ENCODE measurements at places on chromosomes 4 and X.

- no peak for DNase-seq
- H3K4me1 ChIP-seq, result no peaks in the 10 kb centered on the region
- no peaks in the 10 kb centered on the region for H3K27me3 ChIP-seq
- H3K36me3 ChIP-seq, result no peaks in the 10 kb centered on the region
- no peak overlapping the region for H3K4me3 ChIP-seq
Observed at GRCh38 chrX:7889680-7890079, 37.5 kb downstream of the PNPLA4 start.

- H3K4me3 ChIP-seq, result no peak overlapping the region
- no peaks in the 10 kb centered on the region for H3K27me3 ChIP-seq
- no peak overlapping the region for H3K27ac ChIP-seq
Observed at GRCh38 chr4:139239127-139239772, 40.8 kb downstream of the MGARP start.

- DNase-seq, result no peak
- H3K27me3 ChIP-seq, result no peaks in the 10 kb centered on the region
- H3K36me3 ChIP-seq, result peaks cover 13% of the 10 kb centered on the region
- H3K27ac ChIP-seq, result no peak overlapping the region
- no peak overlapping the region for H3K4me3 ChIP-seq
Observed at GRCh38 chr4:40881851-40882250, 132.1 kb downstream of the NSUN7 start.

DNA sequence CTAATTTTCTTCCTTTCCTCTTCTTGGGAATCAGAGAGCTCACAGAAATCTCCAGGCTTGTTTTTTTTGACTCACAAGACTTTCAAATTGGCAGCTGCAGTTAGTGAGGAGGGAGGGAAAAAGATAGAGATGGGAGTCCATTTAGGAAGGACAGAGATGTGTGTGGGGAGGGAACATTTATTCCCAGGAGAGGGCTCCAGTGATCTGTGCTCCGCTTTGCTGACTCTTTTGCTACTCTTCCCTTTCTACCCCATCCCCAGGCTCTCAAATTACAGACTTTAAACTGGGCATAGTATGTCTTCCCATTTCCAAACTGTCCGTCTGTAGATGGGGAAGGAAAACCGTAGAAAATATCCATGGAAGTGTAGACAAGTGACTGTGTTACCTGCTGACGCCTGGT is 39.1 kb upstream of the UCP1 start:
- no peaks in the 10 kb centered on the region for H3K27me3 ChIP-seq
- DNase-seq, result no peak
- no peak overlapping the region for H3K4me3 ChIP-seq
- H3K27ac ChIP-seq, result no peak overlapping the region
- H3K36me3 ChIP-seq, result no peaks in the 10 kb centered on the region

- no peak overlapping the region for H3K27ac ChIP-seq
- H3K27me3 ChIP-seq, result no peaks in the 10 kb centered on the region
- H3K4me1 ChIP-seq, result peaks cover 3% of the 10 kb centered on the region
- H3K36me3 ChIP-seq, result no peaks in the 10 kb centered on the region
- H3K4me3 ChIP-seq, result no peak overlapping the region
- no peak for DNase-seq
Observed at GRCh38 chrX:87895421-87895820, 377.8 kb downstream of the KLHL4 start.

GRCh38 chrX:15749642-15750610 is 11.9 kb downstream of the CA5B start:
- peaks cover 4% of the 10 kb centered on the region for H3K27me3 ChIP-seq
- no peak overlapping the region for H3K4me3 ChIP-seq
- no peak overlapping the region for H3K27ac ChIP-seq

DNA sequence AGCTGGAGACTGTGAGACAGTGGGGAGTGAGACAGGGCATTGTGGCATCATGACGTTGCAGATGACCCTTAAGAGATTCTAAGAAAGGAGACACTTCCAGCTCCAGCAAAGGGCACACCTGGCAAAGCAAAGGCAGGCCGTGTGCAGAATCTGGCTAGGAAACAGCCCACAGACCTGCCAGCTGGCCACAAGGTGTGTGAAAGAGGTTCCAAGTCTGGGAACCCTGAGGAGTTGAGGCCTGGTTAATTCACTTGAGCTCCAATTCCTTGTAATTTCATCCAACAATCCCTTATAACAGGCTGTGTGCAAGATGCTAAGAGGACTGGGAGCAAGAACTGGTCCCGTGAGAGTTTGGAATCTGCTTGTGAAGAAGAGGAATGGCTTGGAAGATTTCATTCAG is 72.8 kb upstream of the FAM9A start:
- no peaks in the 10 kb centered on the region for H3K4me1 ChIP-seq
- no peak for DNase-seq
- no peak overlapping the region for H3K4me3 ChIP-seq
- H3K27ac ChIP-seq, result no peak overlapping the region

- no peak overlapping the region for H3K27ac ChIP-seq
- no peaks in the 10 kb centered on the region for H3K27me3 ChIP-seq
- H3K36me3 ChIP-seq, result peaks cover 11% of the 10 kb centered on the region
- DNase-seq, result no peak
- peaks cover 1% of the 10 kb centered on the region for H3K4me1 ChIP-seq
Observed at GRCh38 chrX:9897761-9898161, 69.4 kb upstream of the CLDN34 start.

GRCh38 chr4:168577624-168578023 is 80.8 kb downstream of the PALLD start:
- peaks cover 9% of the 10 kb centered on the region for H3K36me3 ChIP-seq
- H3K27me3 ChIP-seq, result no peaks in the 10 kb centered on the region

DNA sequence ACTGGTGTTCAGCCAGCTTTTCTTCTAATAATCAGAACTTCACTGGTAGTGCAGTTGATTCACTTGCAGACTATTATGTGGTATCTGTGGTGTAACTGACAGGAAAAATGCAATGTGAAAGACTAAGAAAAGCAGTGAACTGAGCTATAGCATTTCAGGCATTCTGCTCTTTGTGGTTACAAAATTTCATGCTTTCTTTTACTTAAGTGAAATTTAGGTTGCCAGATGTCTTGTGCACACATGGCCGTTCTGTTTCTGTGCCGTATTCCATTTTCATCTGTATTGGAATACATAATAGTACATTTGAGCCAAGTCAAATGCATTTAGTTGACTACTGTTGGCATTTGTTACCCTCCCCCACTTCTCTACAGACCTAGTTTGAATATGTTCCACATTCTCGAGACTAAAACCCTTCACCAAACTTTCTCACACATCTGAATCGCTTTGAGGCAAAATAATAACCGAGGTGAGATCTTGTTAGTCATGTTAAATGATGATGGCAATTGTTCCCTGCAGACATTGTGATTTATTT is 8.2 kb downstream of the RTL3 start:
- peaks cover 3% of the 10 kb centered on the region for H3K4me1 ChIP-seq
- H3K4me3 ChIP-seq, result no peak overlapping the region
- DNase-seq, result no peak
- H3K27me3 ChIP-seq, result no peaks in the 10 kb centered on the region

GRCh38 chr4:47696823-47697222 is 141.0 kb downstream of the CORIN start:
- no peak for DNase-seq
- H3K36me3 ChIP-seq, result no peaks in the 10 kb centered on the region
- no peak overlapping the region for H3K27ac ChIP-seq
- H3K27me3 ChIP-seq, result no peaks in the 10 kb centered on the region
- H3K4me3 ChIP-seq, result no peak overlapping the region

- peak overlapping the region; percentile 14 for H3K27ac ChIP-seq
- no peaks in the 10 kb centered on the region for H3K4me1 ChIP-seq
- H3K4me3 ChIP-seq, result no peak overlapping the region
- no peaks in the 10 kb centered on the region for H3K27me3 ChIP-seq
- no peak for DNase-seq
Observed at GRCh38 chrX:16678689-16679088, 28.7 kb downstream of the S100G start.

GRCh38 chrX:41001327-41001726 is 83.9 kb upstream of the USP9X start:
- no peaks in the 10 kb centered on the region for H3K36me3 ChIP-seq
- no peaks in the 10 kb centered on the region for H3K27me3 ChIP-seq
- H3K27ac ChIP-seq, result peak overlapping the region; percentile 53
- DNase-seq, result no peak
- H3K4me3 ChIP-seq, result no peak overlapping the region

GRCh38 chr4:1851575-1852410 is 4.2 kb downstream of the LETM1 start:
- H3K36me3 ChIP-seq, result peaks cover 1% of the 10 kb centered on the region
- no peak overlapping the region for H3K27ac ChIP-seq
- no peaks in the 10 kb centered on the region for H3K27me3 ChIP-seq
- peaks cover 10% of the 10 kb centered on the region for H3K4me1 ChIP-seq

GRCh38 chr4:6825403-6825802 is 42.9 kb downstream of the KIAA0232 start:
- no peaks in the 10 kb centered on the region for H3K4me1 ChIP-seq
- no peak for DNase-seq
- peaks cover 18% of the 10 kb centered on the region for H3K36me3 ChIP-seq
- H3K27ac ChIP-seq, result peak overlapping the region; percentile 59

DNA sequence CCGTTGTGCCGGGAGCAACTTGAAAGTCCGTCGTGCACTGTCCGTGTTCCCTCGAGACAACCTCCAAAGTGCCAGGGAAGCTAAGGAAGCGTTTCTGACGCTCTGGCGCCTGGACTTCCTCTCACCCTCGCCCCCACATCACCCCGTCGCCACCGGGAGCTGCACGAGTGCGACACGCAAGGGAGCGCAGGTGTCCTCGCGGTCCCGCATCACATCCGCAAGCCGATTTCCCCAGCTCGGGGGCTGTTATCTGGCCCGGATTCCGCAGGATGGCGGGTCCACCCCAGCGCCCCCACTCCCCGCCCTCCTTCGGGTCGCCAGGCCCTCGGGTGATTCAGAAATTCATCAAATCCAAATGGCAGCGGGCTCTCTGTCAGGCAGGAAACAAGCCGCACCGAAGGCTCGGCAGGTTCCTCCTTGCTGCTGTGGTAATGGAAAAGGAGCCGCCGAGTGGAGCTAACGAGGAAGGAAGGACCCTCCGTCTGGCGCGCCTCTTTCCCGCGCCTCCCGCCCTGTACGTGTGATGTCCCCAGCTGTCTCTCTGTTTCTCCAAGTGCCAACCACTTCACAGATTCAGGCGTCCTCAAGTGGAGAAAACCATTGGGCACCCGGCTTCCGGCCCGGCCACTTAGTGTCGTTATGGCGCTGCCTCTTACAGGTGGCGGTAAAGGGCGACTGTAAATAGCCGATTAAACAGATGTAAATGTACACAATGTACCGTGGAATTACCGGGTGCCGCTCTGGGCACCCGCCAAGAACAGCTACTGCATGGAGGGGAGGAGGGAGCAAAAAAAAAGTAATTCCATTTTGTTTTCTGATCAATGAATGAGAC is 921 bp upstream of the SETD7 start:
- H3K4me3 ChIP-seq, result peak overlapping the region; percentile 94
- DNase-seq, result peak; percentile 23
- peak overlapping the region; percentile 96 for H3K27ac ChIP-seq
- H3K4me1 ChIP-seq, result peaks cover 52% of the 10 kb centered on the region
- H3K36me3 ChIP-seq, result no peaks in the 10 kb centered on the region
- H3K27me3 ChIP-seq, result peaks cover 22% of the 10 kb centered on the region

DNA sequence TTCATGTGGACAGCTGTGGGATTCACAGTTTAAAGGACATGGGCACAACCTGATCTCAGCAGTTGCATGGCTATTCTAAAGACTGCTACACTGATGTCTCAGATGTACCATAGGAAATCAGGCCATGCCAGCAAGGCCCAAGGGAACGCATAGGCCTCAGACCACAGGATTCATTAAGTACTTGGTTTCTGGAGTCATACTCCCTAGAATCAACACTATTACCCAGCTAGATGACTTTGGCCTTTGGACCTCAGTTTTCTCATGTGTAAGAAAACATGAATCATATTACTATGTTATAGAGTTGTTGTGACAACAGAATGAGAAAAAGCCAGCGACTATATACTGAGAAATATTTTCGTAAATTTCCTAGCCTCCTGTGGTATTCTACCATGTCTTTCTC is 67.9 kb downstream of the NHS start:
- H3K4me1 ChIP-seq, result peaks cover 29% of the 10 kb centered on the region
- peak overlapping the region; percentile 59 for H3K27ac ChIP-seq
- H3K36me3 ChIP-seq, result no peaks in the 10 kb centered on the region
- H3K27me3 ChIP-seq, result no peaks in the 10 kb centered on the region

DNA sequence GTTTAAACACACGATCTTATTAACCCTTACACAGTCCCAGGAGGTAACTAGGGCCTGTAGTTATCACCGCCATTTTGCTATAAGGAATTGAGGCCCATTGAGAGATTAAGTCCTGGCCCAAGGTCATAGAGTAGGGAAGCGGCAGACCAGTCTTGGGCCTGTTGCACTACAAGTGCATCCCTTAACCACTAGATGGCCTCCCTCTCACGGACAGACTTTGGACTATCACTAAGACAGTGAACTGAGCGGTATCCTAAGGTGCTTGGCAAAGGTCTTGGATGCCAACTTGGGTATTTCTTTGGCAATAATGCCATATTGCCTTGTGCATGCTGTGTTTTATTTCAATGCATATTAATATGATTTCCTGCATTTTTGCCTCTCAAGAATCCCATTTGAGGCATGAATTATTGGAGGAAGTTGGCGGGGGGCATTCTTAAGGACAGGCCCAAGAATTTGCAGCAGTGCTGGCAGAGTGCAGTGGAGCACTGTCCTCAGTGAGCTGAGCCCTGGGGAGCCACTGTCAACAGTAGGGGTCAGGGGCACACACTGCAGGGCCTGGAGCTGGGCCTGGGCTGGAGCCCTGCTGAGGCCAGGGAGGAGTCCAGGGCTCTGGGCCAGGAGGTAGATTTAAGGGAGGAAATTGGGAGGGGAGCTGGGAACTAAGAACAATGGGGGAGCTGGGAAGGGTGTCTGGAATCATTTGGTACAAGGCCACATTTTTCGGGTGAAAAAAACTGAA is 147.4 kb downstream of the SMIM20 start:
- no peak overlapping the region for H3K27ac ChIP-seq
- peaks cover 5% of the 10 kb centered on the region for H3K27me3 ChIP-seq
- no peaks in the 10 kb centered on the region for H3K4me1 ChIP-seq
- no peak for DNase-seq

DNA sequence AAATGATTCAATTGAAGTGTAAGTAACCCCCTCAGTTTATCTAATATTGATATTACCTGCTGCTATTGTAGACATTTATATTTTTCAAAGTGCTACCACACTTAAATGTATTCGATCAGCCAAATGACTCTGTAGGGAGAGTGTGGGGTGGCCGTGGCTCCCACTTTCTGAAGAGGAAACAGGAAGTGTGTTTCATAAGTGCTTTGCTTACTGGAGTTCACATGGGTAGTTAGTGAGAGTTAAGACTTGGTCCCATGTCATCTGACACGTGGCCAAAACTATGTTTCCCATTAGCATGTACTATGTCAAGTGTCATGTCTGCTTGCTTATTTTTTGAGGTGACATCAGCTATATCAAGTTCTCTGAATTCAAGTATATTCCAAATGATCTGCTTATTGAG is 308.1 kb upstream of the GATB start:
- H3K27ac ChIP-seq, result no peak overlapping the region
- no peak for DNase-seq
- no peaks in the 10 kb centered on the region for H3K36me3 ChIP-seq
- peaks cover 16% of the 10 kb centered on the region for H3K4me1 ChIP-seq

DNA sequence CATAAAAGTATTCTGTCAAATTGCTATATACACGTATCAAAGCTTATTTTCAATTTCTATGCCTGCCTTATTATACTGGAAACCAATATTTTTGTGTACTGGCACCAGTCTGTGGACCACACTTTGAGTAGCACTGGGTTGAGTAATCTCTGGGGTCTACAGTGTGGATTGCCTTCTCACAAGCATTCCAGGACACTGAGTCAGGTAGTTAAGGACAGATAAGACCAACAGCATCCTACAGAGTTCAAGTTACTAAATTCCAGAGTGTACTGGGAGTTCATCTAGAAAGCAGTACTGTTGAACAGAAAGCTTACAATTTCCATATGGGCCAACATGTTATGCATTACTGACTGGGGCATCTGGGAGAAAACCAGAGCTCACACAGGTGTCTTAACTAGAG is 61.8 kb downstream of the VMA21 start:
- H3K27ac ChIP-seq, result no peak overlapping the region
- H3K4me1 ChIP-seq, result no peaks in the 10 kb centered on the region
- H3K4me3 ChIP-seq, result no peak overlapping the region
- DNase-seq, result no peak
- H3K36me3 ChIP-seq, result peaks cover 2% of the 10 kb centered on the region

Measured in progenitor cell of endocrine pancreas (in vitro differentiated cells).